Activated CD4-positive, alpha-beta memory T cell treated with anti-CD3 and anti-CD28 coated beads, Interleukin-2, amount 10 ng/mL, durations not matched to agents 7 days and 5 days (primary cell): ENCODE measurements at places on chromosomes 2 and 18.

GRCh38 chr2:109736177-109736827 lies 57.8 kb upstream of the RGPD5 start:
- H3K27me3 ChIP-seq, result peaks cover 19% of the 10 kb centered on the region
- H3K36me3 ChIP-seq, result no peaks in the 10 kb centered on the region
- DNase-seq, result peak; percentile 22
- H3K27ac ChIP-seq, result no peak overlapping the region
- no peaks in the 10 kb centered on the region for H3K4me1 ChIP-seq

- no peaks in the 10 kb centered on the region for H3K4me1 ChIP-seq
- no peak overlapping the region for H3K27ac ChIP-seq
- no peaks in the 10 kb centered on the region for H3K36me3 ChIP-seq
- H3K4me3 ChIP-seq, result no peak overlapping the region
These were observed 53.8 kb downstream of the SEMA4F start for GRCh38 chr2:74707837-74708236.

DNA sequence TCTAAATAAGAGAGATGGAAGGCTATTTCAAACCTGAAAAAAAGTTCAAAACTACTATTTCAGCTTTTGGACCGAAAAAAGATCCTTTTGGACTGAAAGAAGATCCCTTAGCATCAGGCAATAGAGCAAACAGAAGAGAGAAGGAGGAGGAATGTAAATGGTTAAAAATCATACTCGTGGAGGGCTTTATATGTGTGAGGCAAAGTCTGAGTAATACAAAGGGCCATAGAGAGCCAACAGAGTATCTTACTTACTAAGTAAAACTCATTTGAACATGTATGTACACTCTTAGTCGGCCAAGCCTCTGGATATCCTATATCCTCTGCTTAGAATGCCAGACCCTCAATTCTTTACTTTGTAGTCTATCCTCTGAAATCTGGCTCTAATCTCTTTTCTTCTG lies 55.7 kb downstream of the ITSN2 start:
- peaks cover 41% of the 10 kb centered on the region for H3K36me3 ChIP-seq
- H3K4me3 ChIP-seq, result no peak overlapping the region
- no peaks in the 10 kb centered on the region for H3K27me3 ChIP-seq
- no peaks in the 10 kb centered on the region for H3K4me1 ChIP-seq

- no peaks in the 10 kb centered on the region for H3K4me1 ChIP-seq
- peaks cover 3% of the 10 kb centered on the region for H3K27me3 ChIP-seq
- no peak overlapping the region for H3K27ac ChIP-seq
These were observed 54.4 kb downstream of the COL5A2 start for GRCh38 chr2:189125195-189125594.
